ENCODE measurements at places on chromosomes 16 and 17.

- no peak for DNase-seq
Measured at GRCh38 chr17:82349287-82349701, 9.8 kb upstream of the TEX19 start.

GRCh38 chr17:40554646-40555295 is 10.5 kb downstream of the CCR7 start:
- DNase-seq, result no peak

DNA sequence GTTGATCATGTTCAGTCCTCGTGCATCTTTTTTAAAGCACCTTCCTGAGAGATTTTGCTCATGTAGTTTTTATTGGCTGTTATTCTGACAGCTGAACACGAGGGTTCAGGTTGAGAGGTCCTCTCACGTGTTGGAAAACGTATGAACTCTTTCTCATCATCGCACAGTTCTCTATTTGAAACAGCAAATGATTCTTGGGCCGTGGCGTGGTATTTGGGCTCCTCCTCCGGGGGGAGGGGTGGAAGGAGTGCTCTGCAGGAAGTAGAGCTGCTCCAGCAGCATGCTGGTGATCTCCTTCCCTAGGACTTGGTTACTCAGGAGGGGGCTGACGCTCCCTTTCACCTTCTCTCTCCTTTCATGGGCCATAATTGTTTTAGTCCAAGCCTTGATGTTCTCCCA is 70.4 kb downstream of the KSR1 start:
- no peak for DNase-seq

- no peak for DNase-seq
Measured at GRCh38 chr16:25817295-25817694, 125.5 kb downstream of the HS3ST4 start.

GRCh38 chr16:21568502-21569189 is 30.7 kb upstream of the METTL9 start:
- DNase-seq, result no peak

GRCh38 chr17:74532115-74532514 is 840 bp upstream of the CD300LB start:
- no peak for DNase-seq

Measured in MCF 10A (cell line).